Stimulated activated CD8-positive, alpha-beta memory T cell treated with anti-CD3 and anti-CD28 coated beads, Interleukin-15, amount 100 ng/mL, for 48 hours (primary cell): ENCODE measurements at places on chromosomes 16 and 17.

DNA sequence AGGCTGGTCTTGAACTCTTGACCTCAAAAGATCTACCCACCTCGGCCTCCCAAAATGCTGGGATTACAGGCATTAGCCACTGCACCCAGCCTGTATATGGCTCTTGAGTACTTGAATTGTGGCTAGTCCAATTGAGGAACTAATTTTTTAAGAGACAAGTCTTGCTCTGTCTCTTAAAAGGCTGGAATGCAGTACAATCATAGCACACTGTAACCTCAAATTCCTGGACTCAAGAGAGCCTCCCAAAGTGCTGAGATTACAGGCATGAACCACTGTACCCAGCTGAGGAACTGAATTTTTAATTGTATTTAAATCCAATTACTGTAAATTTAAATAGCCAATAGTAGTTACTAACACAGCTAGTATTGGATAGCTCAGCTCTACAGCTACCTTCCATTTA is 50.6 kb downstream of the MED13 start:
- DNase-seq = no peak

DNA sequence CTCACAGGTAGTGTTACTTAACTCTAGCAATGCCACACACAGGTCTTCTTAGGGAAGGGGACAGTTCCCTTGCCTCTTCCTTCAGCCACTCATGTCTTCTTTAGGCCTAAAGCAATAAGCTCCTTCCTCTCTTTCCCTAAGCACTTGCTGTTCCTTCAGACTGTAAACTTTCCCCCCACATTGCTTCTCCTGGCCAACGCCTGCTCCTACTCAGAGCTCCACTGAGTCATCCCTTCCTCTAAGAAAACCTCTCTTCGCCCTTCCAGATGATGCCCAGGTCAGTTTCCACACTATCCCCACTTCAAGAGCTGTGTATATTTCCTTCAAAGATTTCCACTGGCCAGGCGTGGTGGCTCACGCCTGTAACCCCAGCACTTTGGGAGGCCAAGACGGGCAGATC is 12.5 kb upstream of the EPOP start:
- DNase-seq = no peak

DNA sequence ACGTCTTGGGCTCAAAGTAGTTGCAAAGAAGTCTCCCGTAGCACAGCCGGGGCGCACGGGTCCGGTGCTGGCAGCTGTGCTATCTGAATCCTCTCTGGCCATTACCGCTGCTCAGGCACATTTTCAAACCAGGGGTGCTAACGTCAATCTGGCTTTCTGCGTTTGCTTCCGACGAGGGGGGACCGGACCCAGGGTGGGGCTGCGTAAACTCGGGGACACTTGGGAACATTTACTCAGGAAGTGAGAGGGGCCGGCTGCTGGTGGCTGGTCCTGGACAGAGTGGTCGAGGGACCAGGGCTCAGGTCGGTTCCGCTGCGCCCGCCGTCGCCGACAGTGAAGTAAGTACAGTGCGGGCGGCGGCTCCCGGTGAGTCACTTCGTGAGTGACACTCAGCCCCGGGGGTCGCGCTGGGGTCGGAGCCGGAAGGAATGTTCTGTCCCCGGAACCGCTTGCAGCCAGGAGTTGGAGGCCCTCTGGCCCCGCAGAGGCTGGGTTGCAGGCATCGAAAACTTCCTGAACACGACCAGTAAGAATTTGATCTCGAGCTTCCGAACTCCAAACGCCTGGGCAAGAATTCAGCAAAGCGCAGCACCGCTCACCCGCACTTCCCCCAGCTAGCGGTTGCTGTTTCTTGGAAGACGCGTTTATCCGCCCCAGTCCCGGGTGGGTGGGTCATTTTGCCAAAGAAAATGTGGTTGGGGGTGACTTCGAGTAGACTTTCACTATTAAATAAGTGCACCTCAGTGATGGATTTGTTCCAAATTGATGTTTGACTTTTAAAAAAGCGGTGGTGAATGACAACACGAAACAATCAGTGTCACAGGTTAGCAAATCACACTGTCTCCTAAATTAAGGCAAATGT is 1.4 kb upstream of the HS3ST3B1 start:
- no peak for DNase-seq

GRCh38 chr16:66137853-66138252 is 228.6 kb upstream of the CDH5 start:
- DNase-seq = no peak

DNA sequence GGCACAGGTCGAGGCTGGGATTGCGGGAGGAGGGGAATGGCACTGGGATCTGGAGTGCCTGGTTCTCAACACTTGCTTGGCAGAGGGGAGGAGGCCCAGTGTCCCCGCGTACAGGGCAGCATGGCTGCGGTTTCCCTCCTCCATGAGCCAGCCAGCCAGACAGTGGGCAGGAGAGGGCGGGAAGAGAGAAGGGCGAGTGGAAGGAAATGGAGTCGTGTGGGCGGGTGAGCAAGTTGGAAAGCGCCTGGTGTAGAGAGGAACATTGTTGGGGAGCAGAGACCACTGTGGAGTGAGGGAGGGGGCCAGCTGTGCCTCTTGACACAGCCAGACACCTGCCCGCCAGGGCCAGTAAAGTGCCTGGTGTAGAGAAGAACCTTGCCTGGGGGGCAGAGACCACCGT is 130.5 kb downstream of the OR1D5 start:
- DNase-seq = no peak

DNA sequence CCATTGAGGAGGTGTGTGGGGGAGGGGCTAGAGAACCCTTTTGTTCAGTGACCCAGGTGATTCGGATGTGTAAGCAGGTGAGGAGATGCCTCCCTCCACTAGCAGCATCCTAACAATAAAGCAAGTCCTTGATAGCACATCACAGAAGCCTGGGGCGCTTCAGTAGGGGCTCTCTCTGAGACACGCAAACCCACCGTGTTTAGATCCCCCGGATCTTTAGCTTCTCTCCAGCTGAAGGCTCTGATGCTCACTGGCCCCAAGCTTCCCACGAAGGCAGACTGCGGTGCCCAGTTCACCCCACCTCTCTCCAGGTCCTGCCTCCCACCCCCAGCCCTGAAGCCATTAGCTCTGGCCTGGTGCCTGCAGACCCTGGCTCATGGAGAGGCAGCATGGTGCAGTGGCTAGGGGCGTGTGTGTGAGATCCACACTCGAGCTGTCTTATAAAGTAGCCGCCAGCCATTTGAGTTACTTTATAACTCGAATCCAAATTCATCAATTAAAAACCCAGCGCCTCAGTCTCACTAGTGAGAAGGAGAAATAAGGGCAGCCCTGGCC is 204.7 kb upstream of the TNRC6C start:
- no peak for DNase-seq

GRCh38 chr16:70735141-70735979 is 49.5 kb upstream of the MTSS2 start:
- no peak for DNase-seq
